ENCODE measurements at places on chromosomes 7 and 10.

GRCh38 chr10:84335516-84335915 is 7.1 kb downstream of the CCSER2 start:
- DNase-seq: no peak

- DNase-seq: no peak
Measured at GRCh38 chr7:75861636-75862035, 17.2 kb upstream of the RHBDD2 start.

GRCh38 chr7:88281749-88282148 is 24.9 kb downstream of the STEAP4 start:
- no peak for DNase-seq

- no peak for DNase-seq
Measured at GRCh38 chr7:25353732-25354131, 125.4 kb upstream of the NPVF start.
